ENCODE measurements at places on chromosomes 4 and X.

- DNase-seq = no peak
Measured at GRCh38 chrX:9635803-9636202, 129.8 kb downstream of the GPR143 start.

DNA sequence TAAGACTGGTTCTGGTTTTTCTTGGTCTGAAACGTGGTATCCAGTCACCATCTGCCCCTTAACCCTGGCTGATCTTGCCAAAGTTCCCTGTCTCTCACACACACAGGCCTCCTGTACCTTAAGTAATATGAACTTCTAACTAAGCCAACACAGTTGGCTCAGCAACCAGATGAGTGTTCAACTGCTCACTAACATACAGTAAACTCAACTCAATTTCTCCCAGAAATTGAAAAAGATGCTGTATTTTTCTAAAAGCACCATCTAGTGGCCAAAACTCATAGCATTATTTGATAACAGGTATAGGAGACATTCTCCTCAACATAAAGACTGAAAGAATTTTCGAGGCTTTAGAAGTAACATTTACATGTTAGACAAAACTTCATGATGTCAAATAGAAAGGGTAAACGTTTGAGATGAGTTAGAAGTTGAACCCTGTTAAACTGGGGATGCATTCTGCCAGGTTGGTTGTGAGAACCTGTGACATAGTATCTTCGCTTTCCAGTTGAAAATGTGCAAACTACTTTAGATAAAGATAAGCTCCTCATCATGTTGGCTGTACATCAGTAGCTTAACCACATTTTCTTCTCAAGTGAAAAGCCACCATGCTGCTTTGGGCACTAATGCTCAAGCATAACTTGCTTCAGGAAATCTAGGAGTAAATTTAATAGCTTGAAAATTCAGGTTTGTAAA lies 31.2 kb downstream of the CCNI start:
- DNase-seq = no peak

DNA sequence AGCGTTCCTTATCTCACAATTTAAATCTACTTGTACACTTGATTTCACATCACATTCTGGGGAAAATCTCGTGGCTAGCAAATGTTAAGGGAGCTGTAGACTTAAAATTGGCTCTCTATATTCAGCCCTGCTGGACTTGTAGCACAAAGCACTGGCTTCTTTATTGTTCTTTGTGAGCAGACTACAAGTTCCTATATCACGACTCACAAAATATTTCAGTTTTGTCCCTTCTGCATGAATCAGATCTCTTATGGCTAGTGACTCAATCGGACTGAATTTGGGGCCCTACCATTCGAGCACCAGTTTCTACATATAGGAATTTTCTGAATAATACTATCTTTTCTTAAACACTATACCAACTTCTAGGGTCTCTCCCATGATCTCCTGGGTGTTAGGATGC lies 390.1 kb downstream of the ADAM29 start:
- no peak for DNase-seq

DNA sequence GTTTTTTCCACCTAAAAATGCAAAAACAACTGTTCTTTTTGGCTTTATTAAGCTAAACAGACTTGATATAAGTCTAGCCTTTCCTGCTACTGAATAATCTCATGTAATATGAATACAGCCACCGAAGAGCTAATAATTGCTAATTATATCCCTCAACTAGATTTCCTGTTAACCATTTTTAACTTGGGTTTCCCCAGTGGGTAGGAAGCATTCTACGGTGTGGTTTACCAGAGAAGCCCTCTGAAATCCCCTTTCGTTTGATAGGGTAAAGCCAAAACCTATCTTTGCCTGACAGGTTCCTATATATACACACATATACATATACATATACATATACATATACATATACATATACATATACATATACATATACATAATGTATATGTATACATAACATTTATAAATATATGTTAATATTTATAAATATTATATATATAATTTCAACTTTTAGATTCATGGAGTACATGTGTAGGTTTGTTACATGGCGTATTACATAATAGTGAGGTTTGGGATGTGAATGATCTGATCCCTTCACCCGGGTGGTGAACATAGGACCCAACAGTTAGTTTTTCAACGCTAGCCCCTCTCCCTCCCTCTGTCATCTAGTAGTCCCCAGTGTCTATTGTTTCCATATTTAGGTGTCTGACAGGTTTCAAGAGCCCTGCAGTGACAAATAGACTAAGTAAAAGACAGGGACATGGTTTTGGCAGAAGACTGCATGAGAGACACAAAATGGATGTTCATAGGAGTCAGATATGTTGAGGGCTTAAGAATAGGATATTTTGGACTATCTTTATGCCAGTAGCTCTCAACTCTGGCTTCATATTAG lies 62.4 kb downstream of the ATXN3L start:
- no peak for DNase-seq

DNA sequence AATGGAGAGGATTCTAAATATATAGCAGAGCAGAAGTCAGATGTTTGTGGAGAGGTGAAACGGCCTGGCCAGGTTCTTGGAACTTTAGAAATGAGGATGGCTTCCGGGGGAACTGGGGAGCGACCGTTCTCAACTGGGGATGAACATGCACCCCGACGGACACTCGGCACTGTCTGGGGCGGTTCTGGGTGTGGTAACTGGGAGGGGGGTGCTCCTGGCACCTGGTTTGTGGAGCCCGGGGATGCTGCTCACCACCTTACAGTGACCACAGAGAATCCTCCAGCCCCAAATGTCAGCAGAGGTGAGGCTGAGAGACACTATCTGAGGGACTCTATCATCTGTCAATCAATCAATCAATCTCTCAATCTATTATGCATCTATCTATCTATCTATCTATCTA lies 69.0 kb upstream of the PPP2R3B start:
- no peak for DNase-seq

DNA sequence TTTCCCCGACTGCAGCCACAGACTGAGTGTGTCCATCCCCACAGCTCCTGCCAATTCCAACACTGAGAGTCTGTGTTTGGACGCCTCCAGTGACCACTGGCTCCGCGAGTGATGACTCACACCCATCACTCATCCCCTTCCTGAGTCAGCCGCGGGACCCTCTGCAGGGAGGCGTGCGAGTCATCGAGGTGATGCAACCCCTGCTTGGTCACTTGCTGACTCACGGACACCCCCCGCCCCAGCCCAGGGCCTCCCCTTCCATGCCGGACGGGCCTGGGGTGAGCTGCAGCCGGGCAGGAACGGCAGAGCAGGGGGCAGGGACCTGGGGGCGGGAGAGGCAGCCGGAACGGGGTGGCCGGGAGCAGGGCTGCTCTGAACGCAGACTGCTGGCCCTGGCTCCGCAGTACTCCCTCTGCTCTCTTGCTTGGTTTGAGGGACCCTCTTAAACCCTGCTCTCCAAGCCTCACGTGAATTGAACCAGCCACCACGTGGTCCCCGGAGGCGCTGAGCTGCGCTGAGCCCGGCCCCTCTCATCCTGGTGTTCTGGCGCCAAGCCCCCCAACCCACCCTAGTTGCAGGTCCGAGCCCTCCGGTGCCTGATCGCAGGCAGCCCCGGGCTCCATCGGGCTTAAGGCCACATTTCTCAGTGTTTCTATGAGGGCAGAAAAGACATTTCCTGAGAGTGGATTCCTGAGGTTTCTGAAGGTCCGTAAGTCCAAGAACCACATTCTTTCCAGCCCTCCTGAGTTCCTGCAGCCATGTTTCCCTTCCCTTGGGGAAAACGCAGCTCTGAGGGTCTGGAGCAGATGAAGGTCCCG lies 32.4 kb downstream of the FGFRL1 start:
- DNase-seq = no peak

- DNase-seq = no peak
Measured at GRCh38 chrX:138788771-138789170, 77.3 kb upstream of the FGF13 start.

DNA sequence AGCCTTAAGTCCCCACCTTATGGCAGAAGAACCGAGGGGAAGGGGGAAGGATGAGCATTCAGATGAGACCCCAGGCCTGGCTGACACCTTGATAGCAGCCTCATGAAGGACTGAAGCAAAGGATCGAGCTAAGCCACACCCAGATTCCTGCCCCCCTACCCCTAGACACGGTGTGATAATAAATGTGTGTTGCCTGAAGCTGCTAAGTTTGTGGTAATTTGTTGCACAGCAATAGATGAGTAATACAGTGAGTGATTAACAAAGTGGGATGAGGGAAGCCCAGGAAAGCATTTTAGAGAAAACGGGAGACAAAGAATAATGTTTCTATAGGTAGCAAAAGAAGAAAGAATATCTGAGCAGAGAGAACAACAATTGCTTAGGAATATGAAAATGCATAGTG lies 404.2 kb downstream of the MID1IP1 start:
- DNase-seq = no peak

DNA sequence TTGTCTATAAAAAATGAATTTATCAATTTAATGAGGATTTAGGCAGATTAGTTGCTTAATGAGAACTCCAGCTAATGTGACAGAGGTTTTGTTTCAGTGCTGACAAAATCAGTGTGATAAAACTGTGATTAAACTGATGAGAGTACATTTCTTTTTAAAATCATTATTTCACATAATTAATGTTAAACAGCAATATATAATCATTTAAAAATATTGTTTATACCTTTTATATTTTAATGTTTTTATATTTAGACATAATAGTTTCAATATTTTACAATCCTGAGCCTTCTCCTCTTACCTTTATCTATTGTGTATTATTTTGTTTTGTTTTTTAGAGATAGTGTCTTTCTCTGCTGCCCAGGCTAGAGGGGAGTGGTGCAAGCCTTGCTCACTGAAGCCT lies 47.1 kb upstream of the MAB21L2 start:
- DNase-seq = no peak

- peak; percentile 42 for DNase-seq
Measured at GRCh38 chrX:48474127-48474526, 1.9 kb upstream of the FTSJ1 start.

- no peak for DNase-seq
Measured at GRCh38 chr4:175017751-175018150, 99.6 kb downstream of the ADAM29 start.

DNA sequence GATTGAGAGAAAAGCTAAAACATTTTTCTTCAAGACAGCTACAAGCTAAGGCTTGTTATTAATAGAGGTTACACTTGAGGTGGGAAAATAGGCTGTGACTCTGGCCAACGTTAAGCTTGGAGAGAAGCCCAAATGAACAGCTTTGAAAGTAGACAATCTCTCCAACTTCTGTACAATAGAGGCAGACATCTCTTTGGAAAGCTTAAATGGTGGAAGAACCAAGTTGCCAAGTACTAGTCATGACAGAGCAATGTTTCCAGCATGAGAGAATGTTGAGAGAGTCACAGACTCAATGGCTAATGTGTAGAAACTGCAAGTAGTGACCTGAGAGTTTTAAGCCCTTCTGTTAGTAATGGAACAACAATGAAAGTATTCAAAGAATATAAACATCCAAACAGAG lies 298.1 kb downstream of the INPP4B start:
- no peak for DNase-seq

- DNase-seq = peak; percentile 42
Measured at GRCh38 chr4:184066584-184067300, 150.9 kb downstream of the ENPP6 start.

GRCh38 chr4:15375667-15376066 lies 52.2 kb upstream of the C1QTNF7 start:
- no peak for DNase-seq

DNA sequence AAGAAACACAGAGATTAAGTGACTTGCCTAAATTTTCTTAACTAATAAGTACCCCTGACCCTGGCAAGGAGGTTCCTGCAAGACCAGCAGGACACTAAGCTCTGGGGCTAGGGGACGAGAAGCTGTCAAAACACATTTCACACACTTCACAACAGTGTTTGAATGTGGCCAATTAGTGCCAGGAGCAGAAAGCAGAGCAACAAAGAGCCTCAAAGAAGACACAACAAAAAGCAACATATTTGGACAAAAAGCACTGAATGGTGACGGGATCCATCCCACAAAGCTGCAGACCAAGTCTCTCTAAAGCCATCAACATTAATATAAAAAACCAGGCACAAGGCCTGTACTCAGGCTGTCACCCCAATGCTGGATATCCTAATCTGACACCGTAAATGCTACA lies 361.9 kb upstream of the RASGEF1B start:
- no peak for DNase-seq

DNA sequence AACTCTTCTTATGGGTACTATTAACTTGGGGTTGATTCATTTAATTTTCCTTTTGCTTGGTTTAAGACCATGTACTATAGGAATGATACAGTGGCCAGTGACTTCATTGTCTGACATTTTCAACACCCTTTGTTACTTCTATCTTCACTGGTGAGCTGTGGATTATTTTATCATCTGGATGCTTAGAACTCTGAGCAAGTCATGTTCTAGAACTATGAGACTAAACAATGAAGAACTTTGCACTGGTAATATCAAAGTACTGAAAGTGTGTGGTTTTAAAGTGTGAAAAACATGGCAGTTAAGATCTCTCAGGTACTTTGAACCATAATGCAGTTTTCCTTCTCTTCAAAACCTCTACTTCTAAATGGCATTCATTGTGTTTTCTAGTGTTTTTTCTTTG lies 47.8 kb downstream of the MAP7D3 start:
- DNase-seq = no peak

DNA sequence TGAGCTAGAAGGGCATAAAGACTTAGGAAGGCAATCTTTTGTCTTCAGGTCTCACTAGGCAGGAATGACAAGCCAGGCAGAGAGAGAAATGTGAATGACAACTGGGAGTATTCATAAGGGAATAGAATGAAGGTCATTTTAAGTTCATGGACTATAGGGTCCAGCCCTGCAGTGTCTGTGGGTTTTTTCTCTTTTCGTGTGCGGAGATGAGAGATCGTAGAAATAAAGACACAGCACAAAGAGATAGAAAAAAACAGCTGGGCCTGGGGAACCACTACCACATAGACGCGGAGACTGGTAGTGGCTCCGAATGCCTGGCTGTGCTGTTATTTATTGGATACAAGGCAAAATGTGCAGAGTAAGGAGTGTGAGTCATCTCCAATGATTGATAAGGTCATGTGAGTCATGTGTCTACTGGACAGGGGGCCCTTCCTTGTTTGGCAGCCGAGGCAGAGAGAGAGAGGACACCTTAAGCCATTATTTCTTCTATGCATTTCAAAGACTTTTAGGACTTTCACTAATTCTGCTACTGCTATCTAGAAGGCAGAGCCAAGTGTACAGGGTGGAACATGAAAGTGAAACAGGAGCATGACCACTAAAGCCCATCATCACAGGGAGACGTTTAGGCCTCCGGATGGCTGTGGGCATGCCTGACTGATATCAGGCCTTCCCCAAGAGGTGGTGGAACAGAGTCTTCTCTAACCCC lies 921.8 kb upstream of the PCDH10 start:
- DNase-seq = no peak

DNA sequence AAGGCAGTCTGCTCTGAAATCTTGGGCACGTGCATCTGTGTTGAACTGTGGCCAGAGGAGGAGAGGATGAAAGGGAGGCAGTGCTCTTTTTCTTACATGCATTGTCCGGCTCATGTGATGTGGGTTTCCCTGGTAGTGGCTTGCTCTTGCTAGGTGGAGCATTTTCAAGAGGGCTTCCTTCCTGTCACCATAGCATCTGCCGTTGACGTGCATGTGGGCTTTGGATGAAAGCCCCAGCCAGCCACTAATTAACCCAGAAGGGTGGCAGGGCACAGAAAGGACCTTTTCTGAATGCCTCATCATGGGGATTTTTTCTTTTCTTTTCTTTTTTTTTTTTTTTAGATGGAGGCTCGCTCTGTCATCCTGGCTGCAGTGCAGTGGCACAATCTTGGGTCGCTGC lies 121.3 kb downstream of the GPR143 start:
- DNase-seq = no peak
